ENCODE measurements at places on chromosomes 2 and 18.

DNA sequence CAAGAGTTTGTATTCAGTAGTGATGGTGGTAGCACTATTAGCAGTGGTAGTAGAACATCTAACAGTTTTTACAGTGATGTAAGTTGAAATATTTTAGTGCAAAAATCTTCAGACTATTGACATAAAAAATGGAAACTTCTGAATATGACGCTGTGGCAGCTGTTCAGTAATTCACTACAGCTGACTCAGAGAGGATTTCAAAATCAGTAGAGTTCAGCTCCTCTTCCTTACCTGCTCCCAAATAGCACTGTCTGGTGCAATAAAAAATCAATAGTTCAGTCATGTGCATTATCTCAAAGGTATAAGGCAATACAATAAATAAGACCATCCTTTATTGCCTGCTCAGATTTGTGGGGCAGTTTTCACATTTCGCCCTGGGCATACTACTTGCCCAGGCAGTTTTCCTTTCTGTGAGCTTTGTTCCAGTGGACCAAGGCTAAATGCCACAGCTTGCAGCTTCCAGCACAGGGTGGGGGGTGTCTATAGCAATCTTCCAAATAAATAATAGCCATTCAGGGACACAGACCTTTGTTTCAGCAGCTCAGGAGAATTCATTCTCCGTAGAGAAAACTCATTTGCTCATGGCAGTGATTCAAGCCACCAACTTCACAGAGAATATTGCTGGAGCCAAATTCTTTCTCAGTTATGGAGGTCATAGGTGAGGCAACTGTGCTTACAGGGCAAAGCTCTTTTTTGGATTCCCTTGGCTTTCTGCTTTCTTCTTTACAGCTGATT, 33.9 kb upstream of the GORASP2 start:
- no peak for DNase-seq

DNA sequence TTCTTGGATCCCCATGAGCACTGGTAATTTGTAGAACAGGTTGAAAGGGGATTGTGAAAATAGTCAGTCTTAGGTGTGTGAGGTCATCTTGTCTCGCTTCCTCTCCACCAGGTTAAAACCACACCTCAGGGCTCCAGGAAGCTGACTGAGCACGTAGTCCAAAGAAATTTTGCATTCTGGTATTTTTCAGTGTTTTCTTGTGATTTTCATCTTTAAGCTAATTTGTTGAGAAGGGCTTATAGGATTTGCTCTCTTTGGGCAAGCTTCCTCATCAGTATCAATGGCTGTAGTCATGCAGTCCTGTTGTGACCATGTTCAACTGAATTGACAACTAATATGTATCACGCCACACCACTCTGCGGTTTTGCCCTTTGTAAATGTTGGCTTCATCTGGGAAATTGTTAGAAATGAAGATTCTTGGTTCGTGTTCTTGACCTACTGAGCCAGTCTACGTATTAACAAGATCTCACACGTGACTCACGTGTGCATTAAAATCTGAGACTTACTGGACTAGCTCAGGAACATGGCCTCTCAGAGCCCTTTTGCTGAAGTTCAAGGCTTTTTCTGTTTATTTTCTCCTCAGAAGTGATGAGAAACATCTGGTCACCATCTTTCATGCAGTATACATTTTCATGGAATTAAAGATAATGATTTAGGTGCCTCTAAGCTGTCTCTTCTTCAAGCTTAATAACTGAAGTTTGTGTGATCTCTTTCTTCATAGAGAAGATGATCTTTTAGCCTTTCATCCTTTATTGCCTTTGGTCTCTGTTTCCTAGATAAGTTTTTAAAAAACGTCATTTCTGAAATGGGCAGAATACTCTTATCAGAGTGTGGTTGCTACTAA, 32.8 kb downstream of the FMNL2 start:
- DNase-seq = no peak

DNA sequence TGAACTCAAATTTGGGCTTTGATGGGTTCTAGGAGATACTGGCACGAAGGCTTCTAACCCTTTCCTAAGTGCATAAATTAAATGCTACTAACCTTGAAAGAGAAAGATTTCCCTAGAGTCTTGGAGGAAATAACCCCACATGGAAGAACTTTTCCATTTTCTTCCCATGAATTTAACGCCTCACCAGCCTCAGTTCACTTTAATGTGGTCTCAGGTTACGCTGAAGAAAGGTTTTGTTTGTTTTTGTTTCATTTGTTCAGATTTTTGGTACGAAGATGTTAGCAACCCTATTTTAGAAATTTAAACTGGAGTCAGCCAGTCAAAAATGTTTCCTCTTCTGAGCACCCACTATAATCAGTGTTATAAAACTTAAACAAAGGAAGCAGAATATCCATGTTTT, 30.7 kb downstream of the METTL4 start:
- no peak for DNase-seq

GRCh38 chr2:200845194-200845593, 19.3 kb downstream of the CLK1 start:
- no peak for DNase-seq

- DNase-seq = no peak
Observed at GRCh38 chr2:9753276-9753600, 90.0 kb upstream of the TAF1B start.

- no peak for DNase-seq
Observed at GRCh38 chr18:59834267-59834666, 65.5 kb upstream of the PMAIP1 start.

DNA sequence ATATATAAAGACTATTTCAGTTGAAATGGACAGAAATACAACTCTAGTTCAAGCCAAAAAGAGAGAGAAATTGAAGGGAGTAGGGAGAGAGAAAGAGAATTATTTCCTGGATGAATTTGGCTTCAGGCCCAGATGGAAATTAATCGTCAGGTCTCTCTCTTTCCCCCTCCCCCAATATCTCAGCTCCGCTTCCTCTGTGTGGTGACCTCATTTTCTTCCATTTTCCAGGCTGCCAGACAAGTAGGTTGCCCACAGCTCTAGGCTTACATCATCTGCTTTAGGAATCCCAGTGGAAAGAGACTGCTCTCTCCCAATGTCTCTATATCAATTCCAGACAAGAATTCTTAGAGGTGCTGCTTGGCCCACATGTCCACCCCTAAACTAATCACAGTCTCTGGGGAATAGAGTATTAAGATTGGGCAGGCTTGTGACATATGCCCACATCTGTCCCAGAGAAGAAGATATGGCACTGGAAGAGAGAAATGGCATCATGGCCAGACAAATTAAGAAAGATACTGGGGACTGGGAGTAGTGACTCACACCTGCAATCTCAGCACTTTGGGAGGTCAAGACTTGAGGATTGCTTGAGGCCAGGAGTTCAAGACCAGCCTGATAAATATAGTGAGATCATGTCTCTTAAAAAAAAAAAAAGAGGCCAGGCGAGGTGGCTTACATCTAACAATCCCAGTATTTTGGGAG, 37.2 kb upstream of the CFAP36 start:
- peak; percentile 11 for DNase-seq

- DNase-seq = no peak
Observed at GRCh38 chr2:11622611-11623010, 47.4 kb downstream of the NTSR2 start.

DNA sequence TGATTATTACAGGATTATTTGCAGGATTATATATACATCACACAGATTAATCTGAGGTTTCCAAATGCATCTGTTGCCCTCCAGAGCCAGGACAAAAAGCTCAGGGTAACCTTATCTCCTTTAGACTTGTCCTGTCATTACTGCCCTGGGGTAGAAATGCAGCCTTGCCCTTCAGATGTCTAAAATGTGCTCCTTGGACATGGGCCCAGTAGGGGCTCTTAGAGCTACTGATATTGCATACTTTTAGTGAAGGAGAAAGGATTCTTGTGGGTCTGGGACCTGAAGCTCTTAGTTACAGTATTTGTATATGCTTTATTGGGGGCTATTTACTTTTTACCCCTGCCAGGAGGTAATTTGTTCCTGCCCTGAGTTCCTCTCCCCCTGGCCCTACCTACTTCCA, 56.1 kb downstream of the PRKRA start:
- no peak for DNase-seq

- no peak for DNase-seq
Observed at GRCh38 chr2:6412533-6413091, 453.1 kb downstream of the CMPK2 start.

DNA sequence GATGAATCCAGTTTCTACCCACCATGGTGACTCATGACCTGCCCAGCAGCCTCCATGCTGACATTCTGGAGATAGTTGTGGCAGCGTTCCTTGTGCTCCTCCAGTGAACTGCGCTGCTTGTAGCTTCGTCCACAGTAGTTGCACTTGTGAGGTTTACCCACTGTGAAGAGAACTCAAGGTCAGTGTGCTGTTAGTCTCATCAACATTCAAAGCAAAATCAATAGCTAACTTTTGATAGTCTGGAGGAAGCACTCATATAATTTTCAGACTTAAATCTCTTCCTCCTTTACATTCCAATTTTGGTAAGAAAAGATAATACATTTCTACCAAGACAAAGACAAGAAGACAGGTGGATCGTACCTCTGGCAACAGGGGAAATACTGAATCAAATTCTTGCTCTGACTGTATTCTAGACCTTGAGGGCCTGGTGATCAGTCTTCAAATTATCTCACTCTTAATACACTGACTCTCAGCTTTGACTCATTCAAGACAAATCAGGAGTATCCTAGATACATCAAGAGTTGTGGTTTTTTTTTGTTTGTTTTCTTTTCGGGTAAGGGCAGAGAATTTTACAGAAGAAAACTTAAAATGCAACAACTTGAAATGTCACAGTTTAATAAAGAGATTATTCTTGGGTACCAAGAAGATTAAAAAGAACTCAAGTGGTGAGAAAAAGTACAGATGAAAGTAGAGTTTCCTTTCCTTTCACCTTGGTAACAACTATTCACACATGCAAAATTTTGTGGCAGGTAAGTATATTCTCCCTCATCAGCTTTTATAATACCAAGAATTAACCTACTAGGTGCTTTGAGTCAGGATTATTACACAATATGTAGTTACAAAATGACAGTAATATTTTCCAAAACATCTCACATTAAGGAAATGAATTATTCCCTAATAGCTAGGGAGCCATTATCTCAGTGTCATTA, 129.2 kb downstream of the IKZF2 start:
- DNase-seq = no peak

DNA sequence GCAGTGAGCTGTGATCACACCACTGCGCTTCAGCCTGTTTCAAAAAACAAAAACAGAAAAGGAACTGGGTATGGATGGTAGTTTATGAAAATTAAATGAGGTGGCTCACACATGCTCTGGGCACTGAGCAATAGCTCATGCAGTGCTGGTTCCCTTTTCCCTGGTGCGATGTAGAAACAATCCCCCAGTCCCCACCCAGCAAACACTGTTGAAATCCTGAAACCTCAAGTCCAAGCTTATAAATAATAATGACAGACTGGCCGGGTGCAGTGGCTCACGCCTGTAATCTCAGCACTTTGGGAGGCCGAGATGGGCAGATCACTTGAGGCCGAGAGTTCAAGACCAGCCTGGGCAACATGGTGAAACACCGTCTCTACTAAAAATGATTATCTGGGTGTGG, 55.4 kb upstream of the SMAD2 start:
- DNase-seq = no peak

DNA sequence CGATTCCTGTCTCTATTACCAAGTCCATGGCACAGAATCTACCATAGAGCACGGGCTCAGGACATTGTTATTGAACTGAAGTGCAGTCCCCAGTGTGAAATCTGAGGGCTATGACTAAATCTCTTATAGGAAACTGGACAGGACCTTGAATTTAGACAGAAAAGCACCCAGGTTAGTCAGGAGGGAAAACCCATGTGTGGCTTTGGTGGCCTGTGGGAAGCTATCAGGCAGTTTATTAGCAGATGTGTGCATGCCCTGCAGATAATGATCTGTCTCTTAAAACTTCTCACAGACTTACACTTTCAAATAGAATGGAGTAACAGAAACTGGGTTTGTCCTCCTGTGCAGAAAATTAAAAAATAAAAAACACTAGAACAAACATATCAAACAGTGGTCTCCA, 610.0 kb upstream of the RAB6C start:
- DNase-seq = no peak

DNA sequence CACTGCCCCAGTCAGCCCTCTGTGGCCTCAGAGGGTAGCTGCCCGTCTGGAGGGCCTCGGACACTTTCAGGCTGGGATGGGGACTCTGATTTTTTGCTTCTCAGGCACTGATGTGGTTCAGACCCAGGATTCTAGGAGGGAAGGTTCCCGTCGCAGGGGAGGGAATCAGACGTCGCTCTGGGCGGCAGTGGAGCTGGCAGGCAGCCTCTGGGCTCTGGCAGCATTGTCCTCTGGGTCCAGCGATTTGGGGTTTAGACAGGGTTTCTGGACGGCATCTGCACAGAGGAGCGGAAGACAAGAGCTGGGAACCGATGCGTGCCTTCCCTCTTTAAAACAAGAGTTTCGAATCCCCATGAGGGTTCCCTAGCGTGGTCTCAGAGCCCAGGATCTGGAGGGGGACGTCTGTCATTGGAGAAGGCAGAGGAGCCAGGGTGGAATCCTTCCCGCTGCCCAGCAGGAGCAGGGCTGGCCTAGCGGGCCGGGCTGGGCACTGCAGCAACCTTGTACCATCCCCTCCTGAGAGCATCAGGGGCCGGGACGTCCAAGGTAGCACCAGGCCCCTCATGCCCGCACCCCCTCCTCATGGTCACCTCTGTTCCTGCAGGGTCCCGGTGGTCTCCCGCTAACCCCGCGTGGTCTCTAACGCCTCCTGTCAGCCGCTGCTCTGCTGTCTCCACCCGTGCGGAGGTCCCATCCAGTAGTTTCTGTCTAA, 246.0 kb downstream of the AGAP1 start:
- no peak for DNase-seq

GRCh38 chr2:165897726-165898125, 55.9 kb downstream of the TTC21B start:
- DNase-seq = no peak

- DNase-seq = no peak
Observed at GRCh38 chr2:56590611-56591010, 406.8 kb downstream of the CCDC85A start.

GRCh38 chr2:55078956-55079355, 28.7 kb upstream of the RTN4 start:
- no peak for DNase-seq

GRCh38 chr2:242085941-242086621, 216.6 kb downstream of the RTP5 start:
- no peak for DNase-seq

- no peak for DNase-seq
Observed at GRCh38 chr2:86466306-86466705, 25.1 kb downstream of the KDM3A start.

GRCh38 chr2:12803607-12804006, 86.9 kb downstream of the TRIB2 start:
- DNase-seq = no peak

DNA sequence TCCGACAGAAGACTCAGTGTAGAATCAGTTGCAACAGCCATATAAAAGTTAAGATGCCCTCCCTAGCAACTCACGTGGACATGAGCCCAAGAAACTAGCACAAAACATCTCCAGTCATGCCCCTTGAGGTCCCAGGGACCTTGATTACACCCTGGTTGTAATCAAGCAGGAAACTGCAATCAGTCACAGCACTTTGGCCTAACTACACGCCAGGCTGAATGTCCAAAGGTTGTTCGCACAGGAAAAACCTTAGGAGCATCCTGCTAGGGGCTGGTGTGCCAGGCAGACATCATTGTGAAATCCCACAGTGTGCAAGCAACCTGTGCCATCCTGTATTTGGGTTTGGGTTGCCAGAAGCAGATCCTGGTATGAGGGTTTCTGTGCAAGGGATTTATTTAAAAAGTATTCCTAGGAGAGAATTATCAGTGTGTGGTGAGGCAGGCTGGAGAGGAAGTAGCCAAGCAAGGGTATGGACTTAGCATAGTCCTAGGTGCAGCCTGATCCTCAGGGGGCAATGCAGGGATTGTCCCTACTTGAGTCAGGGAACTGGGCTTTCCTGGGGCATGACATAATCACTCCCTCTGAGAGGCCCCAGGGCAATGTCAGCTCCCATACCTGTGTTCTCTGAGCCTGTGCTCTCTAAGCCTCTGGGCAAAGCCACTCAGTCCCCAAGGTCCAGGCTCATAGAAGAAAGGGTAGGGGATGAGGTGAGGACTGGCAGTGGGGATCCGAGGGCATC, 17.8 kb upstream of the SULT1C2 start:
- no peak for DNase-seq

All from NCI-H2081 treated with DMSO at 0.1 percent for 48 hours (cell line).